ENCODE measurements at places on chromosomes 5 and 9. TPM values are rescaled to one million over a fixed set of nuclear protein-coding genes. Genes with fewer than 3 reads are reported as not detected.

- DNase-seq, result no peak
Observed at GRCh38 chr5:150789943-150790611, 11.5 kb downstream of the SMIM3 start.

DNA sequence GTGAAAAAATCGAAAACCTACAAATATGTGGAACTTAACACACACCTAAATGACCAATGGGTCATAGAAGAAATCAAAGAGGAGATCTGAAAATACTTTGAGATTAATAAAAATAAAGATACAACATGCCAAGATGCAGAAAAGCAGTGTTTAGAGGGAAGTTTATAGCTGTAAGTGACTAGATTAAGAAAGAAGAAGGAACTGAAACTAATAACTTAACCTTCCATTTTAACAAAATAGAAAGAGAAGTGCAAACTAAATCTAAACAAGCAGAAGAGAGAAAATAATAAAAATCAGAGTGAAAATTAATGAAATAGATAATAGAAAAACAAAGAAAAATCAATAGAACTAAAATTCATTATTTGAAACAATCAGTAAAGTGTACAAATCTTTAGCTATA lies 103.0 kb upstream of the MAMDC2 start:
- DNase-seq, result no peak

DNA sequence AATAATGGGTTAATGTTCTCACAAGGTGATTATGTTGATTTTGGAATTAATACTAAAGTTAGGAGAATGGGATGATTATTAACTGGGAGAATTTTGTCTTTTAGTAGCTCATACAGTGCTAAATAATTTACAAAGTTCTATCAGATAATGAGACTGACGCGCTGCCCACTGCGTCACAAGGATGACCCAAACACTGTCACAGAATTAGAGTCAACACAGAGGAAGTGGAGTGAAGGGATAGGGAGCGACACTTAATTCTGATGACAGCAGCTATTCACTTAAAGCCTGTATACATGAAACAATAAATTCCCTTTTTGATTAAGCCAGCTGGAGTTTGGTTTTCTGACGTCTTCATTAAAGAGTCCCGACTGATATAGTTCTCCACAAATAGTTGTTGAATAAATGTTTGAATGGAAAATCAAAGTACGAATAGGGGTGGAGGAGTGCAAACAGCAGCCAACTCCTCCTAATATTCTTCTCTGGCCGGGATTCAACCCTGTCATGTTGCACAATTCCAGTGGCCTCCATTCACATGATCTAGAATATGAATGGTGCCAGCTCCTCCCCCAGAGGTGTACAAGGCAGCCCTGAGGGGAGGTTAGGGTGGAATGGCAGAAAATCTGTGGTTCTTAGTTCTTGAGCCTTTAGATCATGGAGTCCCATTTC lies 140.3 kb downstream of the PCSK1 start:
- no peak for DNase-seq

- no peak for DNase-seq
Observed at GRCh38 chr5:172622091-172623046, 18.7 kb upstream of the NEURL1B start.

- no peak for DNase-seq
Observed at GRCh38 chr9:131046093-131046380, 37.1 kb downstream of the LAMC3 start.

DNA sequence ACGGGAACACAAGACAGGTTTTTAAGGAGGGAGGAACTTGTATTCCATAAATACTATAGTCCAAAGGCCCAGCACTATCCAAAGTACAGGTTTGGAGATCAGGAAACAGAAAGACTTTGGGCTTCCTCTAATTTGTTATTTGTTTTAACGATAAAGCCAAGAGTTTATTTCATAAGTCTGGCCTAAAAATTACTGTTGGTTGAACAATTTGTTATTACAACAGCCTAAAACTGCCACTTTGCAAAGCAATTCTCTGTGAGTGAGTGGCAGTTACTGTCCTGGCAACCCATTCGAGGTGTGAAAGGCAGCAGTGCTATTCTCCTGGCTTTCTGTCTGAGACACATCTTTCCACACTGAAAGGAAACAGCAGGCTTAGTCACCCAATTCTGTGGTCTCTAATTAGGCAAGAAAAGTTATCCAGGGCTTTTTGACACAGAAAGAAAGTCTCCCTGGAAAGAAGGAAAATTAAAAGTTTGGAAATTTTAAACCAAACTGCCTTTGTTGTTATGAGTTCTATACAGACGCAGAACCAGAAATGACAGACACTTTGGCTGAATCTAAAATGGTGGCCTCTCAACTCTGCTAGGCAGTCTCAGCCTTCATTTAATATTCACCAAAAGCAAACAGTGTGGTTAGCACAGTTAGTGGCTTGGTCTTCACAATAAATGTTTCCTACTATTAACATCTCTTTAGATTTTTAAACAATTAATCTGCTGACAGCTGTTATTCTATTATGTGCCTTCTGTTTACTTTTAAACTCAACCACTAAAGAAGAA lies 33.9 kb downstream of the PSMB7 start:
- no peak for DNase-seq

GRCh38 chr9:131400627-131401026 lies 6.7 kb downstream of the PRRC2B start:
- no peak for DNase-seq

DNA sequence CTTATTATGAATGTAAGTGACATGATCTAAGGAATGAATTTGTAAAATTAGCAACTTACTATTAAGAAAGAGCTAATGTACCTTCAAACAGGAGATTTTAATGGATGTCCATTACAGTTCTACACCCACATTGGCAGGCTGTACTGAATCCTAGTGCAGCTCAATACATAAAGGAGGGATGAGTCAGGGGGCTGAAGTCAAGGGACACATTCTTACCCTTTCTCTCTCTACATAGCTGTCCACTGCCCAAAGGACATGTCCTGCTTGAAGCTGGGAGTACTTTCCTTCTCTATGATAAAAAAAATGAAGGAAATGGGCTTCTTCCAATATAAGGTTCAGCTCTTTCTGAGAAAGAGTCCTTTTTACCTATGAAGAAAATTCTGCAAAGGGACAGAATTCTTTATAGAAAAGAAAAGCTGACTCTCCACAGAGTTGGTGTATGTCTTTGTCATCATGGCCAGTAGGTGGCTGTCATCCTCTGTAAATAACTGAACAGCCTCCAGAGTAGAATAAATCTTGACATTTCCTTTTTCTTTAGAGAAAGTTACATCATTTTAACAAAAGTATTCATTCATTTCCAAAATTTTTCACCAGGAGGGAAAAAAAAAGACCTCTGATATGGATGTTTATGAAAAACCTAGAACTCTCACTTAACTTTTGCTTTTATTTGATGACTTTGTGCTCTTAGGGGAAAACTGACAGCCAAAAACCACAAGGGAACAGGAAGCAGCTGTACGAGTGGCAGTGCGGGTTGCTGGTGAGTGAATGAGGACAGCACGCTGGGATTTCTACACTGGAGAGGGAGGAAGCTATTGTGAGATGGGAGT lies 13.1 kb upstream of the IFNA14 start:
- DNase-seq, result peak; percentile 28

- no peak for DNase-seq
Observed at GRCh38 chr5:137684761-137685160, 51.1 kb downstream of the KLHL3 start.

DNA sequence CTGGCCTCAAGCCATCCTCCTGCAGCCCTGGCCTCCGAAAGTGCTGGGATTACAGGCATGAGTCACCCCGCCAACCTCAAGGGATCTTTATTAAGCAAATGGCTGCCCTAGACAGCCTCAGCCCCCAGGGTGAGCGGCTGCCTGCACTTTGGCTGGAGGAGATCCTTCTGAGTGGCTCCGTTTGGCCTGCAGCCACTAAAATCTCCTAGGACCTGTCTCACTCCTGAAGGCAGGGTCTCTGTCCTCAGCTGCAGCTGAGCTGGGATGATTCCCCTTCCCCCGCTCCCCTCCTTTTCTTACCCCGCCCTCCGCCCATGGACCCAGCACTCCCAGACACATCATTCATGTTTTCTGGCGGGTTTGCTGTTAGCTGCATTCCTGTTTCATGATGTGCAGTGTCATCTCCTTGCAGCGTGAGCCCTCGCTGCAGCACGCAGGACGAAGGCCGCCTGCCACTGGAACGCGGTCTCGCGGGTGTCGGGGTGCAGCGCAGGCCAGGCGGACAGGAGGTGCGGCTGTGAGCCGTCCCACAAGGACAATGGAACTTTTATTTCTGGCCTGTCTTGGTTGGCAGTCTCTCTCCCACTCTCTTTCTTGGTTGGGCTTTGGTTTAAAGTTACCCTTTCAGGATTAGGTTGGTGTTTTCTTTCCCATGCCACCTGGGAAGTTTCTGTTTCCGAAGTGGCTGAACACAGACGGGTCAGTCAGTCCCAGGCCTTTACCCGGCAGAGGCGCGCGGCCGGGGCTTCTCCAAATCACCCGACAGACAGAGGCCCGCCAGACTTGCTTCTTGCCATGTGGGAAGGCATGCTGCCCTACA lies 137.1 kb downstream of the FOXD1 start:
- DNase-seq, result no peak

DNA sequence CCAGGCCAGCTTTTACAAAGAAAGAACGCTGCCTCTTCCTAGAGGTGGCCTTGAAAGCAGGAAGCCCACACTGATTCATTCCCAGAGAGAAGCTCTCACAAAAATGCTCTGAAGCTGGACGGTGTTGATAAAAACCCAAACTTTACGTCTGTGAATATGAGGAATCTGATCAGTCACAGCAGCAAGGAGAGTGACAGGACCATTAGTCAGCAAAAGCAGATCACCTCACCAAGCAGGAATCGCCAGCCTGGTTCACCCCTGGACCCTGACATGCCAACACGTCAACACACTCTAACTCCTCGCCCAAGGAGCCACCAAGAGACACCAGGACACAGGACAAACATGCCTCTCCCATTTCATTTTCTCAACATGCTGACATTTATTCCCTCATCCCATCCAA lies 70.6 kb upstream of the ZNF622 start:
- DNase-seq, result no peak

DNA sequence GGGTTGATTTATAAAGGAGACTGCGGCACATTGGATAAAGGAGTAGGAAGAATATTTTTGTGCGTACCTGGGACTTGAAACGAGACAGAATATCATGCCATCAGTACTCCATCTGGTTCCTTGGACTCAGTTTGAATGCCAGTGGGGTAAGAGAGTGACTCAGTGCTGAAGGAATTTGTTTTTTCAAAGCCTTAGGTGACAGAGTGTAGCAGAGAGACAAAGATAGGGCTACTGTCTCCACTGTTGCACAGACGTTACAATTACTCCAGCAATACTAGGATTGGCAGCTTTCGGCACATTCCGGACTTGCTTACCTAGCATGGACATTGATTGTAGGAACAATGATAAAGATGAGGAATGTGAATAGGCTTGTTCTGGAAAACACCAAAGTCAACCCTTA lies 250.7 kb downstream of the KCTD16 start:
- no peak for DNase-seq

- no peak for DNase-seq
Observed at GRCh38 chr9:128428644-128429512, 8.2 kb downstream of the CERCAM start.

DNA sequence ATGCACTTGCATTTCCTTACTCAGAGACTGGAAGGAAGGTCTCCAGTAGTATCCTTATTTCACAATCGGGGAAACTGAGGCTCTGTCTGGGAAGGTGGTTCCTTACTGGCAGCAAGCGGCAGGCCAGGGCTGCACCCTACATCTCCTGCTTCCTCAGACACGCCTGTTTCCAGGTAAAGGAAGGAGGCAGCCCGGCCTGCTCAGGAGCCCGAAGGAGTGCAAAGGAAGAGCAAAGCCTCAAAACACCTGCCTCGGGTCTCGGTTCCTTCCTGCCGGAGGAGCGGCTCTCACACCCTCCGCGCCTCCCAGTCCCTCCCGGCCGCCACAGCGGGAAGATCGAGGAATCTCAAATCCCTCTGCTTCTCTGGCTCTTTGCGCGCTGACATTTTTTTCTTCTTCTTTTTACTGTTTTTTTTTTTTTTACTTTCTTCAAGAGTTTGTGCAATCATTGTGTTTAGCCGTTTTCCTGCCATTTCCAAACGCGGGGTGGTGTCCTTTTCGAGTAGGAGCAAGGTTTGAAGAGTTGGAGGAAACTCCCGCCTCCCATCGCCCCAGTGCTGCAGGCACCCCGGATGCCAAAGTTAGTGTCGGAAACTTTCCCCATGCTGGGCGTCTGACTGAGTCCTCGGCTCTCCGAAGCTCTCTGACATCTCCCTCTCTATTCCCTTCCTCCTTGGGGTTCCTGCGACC lies 1.0 kb downstream of the GGTA1 start:
- DNase-seq, result no peak

DNA sequence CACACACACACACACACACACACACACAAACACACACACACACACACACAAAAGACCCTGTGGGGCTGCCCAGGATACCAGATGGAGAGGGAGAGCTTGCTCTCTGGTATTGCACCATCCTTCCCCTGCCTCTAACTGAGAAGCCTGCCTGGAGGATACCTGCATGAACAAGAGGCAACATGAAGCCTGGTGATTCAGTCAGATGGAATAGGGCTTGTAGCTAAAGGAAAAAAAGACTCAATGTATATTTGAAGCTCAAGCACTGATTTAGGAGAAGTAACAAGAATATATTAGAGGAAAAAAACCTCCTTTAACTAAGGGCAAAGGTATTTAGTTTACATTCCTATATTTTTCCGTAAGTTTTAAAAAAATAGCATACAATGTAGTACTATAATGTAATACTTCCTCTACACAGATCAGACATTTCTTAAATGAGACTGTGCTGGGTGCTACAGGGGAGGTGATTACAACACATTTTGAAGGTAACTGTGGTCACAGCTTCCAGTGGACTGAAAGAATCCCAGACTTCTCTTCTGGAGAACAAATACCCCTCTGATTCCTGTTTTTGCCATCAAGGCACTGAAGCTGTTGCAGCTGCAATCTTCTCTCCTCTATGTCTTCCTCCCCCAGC lies 169.3 kb downstream of the DCP2 start:
- no peak for DNase-seq

GRCh38 chr5:53262348-53262970 lies 152.9 kb upstream of the MOCS2 start:
- DNase-seq, result no peak

GRCh38 chr5:170819824-170820223 lies 36.3 kb downstream of the GABRP start:
- no peak for DNase-seq

- peak; percentile 14 for DNase-seq
Observed at GRCh38 chr5:45694255-45694814, 1.8 kb downstream of the HCN1 start.

GRCh38 chr9:21473236-21473635 lies 8.9 kb downstream of the IFNE start:
- DNase-seq, result no peak

Gene FOXD4L4
- polyA plus RNA-seq, result 0.21 TPM

Gene ABO
- 15.3 TPM for polyA plus RNA-seq

Gene SPINK1
- polyA plus RNA-seq, result 55.1 TPM

Gene LCN2
- 0.78 TPM for polyA plus RNA-seq

Gene DCAF10
- 39.3 TPM for polyA plus RNA-seq

Gene FAM169A
- polyA plus RNA-seq, result 18.2 TPM

Gene TTC23L
- polyA plus RNA-seq, result 4.8 TPM

Gene TLR4
- polyA plus RNA-seq, result 8.7 TPM

Gene GGTA1
- 4.3 TPM for polyA plus RNA-seq

Gene CSF2
- not detected for polyA plus RNA-seq

Gene C9orf50
- polyA plus RNA-seq, result 1.2 TPM

Gene CD274
- 0.93 TPM for polyA plus RNA-seq

Gene ZNF169
- 4.8 TPM for polyA plus RNA-seq

Gene FOXD1
- polyA plus RNA-seq, result 11.8 TPM

All from renal pelvis (tissue), 12 donors.